ENCODE measurements at places on chromosomes 6 and 20. TPM values are rescaled to one million over a fixed set of nuclear protein-coding genes. Genes with fewer than 3 reads are reported as not detected.

GUCA1A gene
- not detected for total RNA-seq

DDX43 gene
- 0.14 TPM for total RNA-seq

SMOC2 gene
- not detected for total RNA-seq

OLIG3 gene
- not detected for total RNA-seq

GPR63 gene
- 0.11 TPM for total RNA-seq

GNL1 gene
- total RNA-seq = 69.2 TPM

IYD gene
- 0.07 TPM for total RNA-seq

DAAM2 gene
- total RNA-seq = 0.04 TPM

SMPD2 gene
- total RNA-seq = 10.7 TPM

ACAT2 gene
- total RNA-seq = 94.0 TPM

CRIP3 gene
- not detected for total RNA-seq

IL17A gene
- total RNA-seq = not detected

ELOVL4 gene
- 0.99 TPM for total RNA-seq

FAM162B gene
- 0.35 TPM for total RNA-seq

PLCB4 gene
- 1.3 TPM for total RNA-seq

TMEM242 gene
- 5.7 TPM for total RNA-seq

CCN6 gene
- not detected for total RNA-seq

MLN gene
- not detected for total RNA-seq

KIF25 gene
- total RNA-seq = not detected

SYNGAP1 gene
- 1.5 TPM for total RNA-seq

ENPP5 gene
- total RNA-seq = not detected

TNFAIP3 gene
- 4.8 TPM for total RNA-seq

FKBP1C gene
- 0.40 TPM for total RNA-seq

GFOD1 gene
- total RNA-seq = 47.2 TPM

PTK6 gene
- 0.13 TPM for total RNA-seq

PRDM13 gene
- total RNA-seq = not detected

RBBP9 gene
- 13.6 TPM for total RNA-seq

HS3ST5 gene
- not detected for total RNA-seq

BPIFB1 gene
- total RNA-seq = not detected

LRRC1 gene
- total RNA-seq = 17.5 TPM

MTFR2 gene
- total RNA-seq = 4.5 TPM

NR2E1 gene
- total RNA-seq = not detected

C20orf144 gene
- total RNA-seq = 0.11 TPM

SIM1 gene
- not detected for total RNA-seq

CCN5 gene
- not detected for total RNA-seq

WFDC5 gene
- total RNA-seq = not detected

GPLD1 gene
- total RNA-seq = not detected

KHDRBS2 gene
- total RNA-seq = not detected

MUC21 gene
- total RNA-seq = not detected

ITPA gene
- total RNA-seq = 51.2 TPM

CST4 gene
- total RNA-seq = not detected

CRYBG1 gene
- total RNA-seq = 19.8 TPM

CD109 gene
- 17.3 TPM for total RNA-seq

DDX27 gene
- total RNA-seq = 27.0 TPM

RBPJL gene
- total RNA-seq = not detected

PFDN6 gene
- total RNA-seq = 51.2 TPM

DPPA5 gene
- total RNA-seq = not detected

FAM217A gene
- not detected for total RNA-seq

KIF6 gene
- not detected for total RNA-seq

ABCC10 gene
- total RNA-seq = 21.7 TPM

ASIP gene
- total RNA-seq = not detected

PCMTD2 gene
- 44.7 TPM for total RNA-seq

ZFAND3 gene
- total RNA-seq = 23.5 TPM

BMP6 gene
- 281 TPM for total RNA-seq

NMBR gene
- 0.11 TPM for total RNA-seq

ARMH2 gene
- total RNA-seq = not detected

SLC22A16 gene
- not detected for total RNA-seq

KCNK16 gene
- not detected for total RNA-seq

BHLHE23 gene
- not detected for total RNA-seq

CRISP3 gene
- not detected for total RNA-seq

Data from pulmonary artery endothelial cell (primary cell).